Stimulated activated CD8-positive, alpha-beta memory T cell treated with anti-CD3 and anti-CD28 coated beads, Interleukin-4, amount 100 ng/mL, for 1 hour (primary cell): ENCODE measurements at places on chromosomes 5 and 9.

GRCh38 chr5:139848508-139849100, 53.0 kb downstream of the PSD2 start:
- DNase-seq, result peak; percentile 15

- no peak for DNase-seq
Observed at GRCh38 chr9:133142684-133143622, 20.8 kb downstream of the GBGT1 start.

DNA sequence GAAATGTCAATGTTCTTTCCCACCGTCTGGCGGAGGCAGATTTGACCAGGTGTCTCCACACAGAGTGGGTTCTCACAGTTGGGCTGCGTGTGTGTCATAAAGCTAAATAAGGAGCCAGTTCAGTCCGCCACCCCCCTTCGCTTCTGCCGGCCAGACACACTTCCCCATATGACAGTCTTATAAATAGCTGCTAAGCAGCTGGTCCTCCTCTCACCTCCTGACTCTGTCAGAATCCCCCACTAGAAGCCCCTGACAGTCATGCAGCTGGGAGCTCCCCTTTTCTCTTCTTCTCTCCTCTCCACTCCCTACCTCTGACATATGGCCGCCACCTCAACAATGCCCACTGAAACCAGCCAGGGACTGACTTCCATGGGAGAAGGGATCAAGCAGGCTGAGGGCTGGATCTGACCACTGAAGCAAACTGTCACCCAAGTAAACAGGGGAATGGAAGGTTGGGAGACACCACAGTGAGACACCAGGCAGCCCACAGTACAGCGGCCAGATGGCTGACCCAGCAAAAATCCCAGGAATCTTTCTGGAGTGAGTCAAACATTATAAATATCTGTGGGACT, 141.9 kb upstream of the EFNA5 start:
- DNase-seq, result no peak

DNA sequence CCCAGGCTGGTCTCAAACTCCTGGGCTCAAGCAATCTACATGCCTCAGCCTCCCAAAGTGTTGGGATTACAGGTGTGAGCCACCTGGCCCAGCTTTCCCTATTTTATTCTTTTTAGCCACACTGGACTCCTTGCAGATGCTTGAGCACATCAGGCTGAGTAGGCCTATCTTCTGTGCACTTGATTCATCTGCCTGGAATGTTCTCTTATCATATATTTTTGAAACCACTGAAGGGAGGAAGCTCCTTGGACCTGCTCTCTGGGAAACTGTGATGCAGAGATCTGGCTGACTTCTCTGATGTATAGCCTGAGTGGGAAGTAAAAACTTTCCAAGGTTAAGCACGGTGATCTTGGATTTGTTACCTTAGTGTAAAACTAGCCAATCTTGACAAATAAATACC, 6.5 kb upstream of the MAT2B start:
- no peak for DNase-seq

- no peak for DNase-seq
Observed at GRCh38 chr5:14444161-14444560, 137.4 kb upstream of the OTULINL start.

DNA sequence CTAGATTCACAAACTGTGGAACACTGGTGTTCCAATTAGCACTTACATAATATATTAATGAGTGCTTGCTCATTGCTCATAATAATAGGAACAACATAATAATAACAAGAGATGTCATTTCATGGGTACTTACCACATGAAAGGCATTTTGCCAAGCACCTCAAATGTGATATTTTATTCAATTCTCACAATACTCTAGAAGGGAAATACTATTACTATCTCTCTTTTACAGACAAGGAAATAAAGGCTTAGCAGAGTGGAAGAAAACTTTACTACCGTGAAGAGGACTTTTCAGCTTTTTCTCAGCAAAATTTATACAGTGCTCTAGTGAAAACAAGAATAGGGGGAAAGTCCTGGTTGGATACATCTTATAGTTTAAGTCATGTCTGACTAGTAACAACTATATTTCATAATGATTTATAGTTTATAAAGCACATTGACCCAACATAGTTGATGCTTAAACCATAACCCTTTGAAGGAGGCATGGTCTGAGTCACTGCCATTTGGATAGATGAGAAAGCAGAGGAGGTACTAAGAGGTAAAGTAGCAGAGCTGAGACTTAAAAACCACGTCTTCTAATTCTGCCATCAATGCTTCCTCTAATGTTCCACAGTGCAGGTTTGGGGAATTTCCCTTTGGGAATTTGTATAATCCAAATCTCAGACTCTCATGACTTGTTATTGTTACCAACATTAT, 124.7 kb downstream of the CEP120 start:
- DNase-seq, result no peak

DNA sequence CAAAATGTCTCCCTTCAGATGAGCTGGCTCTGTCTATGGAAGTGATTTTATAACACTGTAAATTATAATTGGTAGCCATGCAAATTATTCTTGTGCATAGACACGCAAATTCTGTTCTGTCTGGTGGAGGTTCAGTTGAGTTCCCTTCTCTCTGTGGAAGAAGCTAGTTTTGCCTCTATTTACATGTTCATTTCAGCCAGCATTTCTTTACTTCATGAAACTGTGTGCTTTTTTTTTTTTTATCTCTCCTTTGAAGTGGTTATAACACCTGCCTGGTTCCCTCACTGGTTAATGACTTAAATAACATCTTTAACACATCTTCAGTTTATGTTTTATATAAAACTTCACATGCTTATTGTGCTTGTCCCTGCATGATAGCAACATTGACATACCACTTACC, 149.4 kb upstream of the FBXL7 start:
- DNase-seq, result no peak

DNA sequence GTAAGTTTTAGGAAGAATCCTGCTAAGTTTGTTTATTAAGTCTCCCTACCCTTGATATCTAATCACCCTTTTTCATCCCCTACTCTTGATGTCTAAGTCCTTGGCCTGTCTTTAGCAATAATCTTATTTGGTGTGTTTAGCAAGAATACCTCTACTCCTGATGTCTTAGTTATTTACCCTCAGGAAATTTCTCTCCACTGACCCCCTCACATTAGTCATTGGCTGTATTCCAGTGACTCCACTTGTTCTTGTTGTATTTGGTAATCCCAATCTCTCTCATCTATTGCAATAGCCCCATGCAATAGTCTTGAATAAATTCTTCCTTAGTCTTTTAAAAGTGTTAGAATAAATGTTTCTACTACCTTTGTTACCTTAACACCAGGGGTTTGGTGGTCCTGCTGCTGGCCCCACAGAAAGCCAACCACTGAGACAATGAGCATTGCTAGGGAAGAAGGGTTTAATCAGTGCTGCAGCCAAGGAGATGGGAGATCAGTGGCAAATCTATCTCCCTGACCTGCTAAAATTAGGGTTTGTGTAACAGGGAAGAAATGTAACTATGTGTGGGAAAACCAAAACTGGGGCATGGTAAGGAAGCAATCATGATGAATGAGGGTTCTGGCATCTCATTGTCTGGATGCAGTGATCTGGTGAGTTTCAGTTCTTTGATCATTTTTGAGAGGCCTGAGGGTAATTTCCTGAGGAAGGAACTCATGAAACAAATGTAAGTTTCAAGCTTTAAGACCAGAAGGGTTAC, 236.4 kb upstream of the DAB2 start:
- DNase-seq, result no peak

GRCh38 chr5:154831451-154831850, 19.0 kb downstream of the FAXDC2 start:
- no peak for DNase-seq

- no peak for DNase-seq
Observed at GRCh38 chr5:64680289-64680688, 10.0 kb upstream of the SHISAL2B start.

DNA sequence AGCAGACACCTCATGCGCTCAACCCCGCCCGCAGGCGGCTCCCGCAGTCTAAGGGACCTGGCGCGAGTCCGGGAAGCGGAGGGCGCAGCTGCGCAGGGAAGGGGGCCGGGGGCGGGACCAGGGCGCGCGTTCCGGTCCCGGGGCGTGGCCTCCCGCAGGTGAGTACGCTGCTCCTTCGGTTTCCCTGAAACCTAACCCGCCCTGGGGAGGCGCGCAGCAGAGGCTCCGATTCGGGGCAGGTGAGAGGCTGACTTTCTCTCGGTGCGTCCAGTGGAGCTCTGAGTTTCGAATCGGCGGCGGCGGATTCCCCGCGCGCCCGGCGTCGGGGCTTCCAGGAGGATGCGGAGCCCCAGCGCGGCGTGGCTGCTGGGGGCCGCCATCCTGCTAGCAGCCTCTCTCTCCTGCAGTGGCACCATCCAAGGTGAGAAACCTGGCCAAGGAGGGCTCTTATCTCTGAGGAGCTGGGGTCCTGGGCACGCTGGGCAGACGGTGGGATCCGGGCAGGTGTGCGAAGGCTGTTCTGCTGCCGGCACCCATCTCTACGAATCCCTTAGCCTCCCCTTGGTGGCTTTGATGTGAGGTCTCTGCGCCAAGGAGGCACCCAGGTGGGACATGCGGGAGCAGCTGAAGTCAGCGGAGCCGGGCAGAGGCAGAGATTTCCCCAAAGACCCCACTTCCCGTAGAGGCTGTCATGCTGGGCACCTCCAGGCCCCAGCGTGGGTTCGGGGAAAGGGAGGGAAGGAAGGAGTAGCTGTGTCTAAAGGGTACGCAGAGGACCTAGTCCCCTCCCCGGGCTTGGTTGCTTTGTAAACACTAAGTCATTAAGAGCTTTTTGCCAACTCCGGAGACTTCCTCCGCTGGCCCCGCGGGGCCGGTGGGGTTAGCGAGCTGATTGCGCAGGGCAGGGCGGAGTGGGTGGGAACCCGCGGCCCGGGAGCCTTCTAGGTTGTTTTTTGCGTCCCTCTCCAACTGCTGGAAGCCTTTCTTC, at the start of gene F2RL1:
Gene F2RL1, plus strand, starts transcription at position 187 of the 988 bp plus-strand sequence. Its CDS starts 153 bp downstream, at position 340.
- peak; percentile 15 for DNase-seq

- no peak for DNase-seq
Observed at GRCh38 chr5:51347704-51348103, 35.5 kb upstream of the ISL1 start.

DNA sequence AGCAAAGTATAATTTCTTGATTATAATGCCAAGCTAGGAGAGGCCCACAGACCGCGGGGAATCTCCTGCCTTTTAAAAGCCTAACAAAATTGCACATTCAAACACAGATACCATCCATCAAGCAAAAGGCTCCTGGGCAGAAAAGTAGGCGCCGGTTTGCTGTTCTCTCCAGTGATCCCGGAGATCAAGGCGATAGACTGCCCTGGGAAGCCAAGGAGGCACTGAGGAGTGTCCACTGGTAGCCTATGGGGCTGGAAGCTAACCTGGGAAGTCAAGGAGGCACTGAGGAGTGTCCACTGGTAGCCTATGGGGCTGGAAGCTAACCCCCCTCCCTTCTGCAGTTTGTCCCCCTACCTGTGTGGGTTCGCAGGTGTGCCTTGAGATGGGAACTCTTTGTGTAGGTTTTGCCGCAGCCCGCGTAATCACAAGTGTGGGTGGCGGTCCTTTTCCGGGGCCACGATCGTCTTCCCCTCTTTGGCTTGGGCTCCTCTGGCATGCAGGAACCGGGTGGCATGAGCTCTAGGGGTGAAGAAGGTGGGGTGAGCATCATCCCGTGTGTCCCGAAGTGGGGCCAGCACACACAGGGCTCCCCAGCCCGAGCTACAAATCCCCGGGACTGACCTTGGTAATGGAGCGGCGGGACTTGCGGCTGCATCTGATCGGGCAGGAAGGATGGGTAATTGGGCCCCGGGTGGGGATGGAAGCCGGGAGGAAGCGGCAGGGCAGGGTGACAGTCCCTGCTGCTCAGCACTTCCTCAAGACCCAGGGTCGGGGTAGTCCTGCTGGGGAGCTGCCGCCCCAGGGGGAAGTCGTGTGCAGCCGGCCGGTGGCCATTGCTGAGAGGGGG, 2.7 kb downstream of the KLF4 start:
- DNase-seq, result no peak
